H1 (cell line): ENCODE measurements at places on chromosomes 5 and 9.

DNA sequence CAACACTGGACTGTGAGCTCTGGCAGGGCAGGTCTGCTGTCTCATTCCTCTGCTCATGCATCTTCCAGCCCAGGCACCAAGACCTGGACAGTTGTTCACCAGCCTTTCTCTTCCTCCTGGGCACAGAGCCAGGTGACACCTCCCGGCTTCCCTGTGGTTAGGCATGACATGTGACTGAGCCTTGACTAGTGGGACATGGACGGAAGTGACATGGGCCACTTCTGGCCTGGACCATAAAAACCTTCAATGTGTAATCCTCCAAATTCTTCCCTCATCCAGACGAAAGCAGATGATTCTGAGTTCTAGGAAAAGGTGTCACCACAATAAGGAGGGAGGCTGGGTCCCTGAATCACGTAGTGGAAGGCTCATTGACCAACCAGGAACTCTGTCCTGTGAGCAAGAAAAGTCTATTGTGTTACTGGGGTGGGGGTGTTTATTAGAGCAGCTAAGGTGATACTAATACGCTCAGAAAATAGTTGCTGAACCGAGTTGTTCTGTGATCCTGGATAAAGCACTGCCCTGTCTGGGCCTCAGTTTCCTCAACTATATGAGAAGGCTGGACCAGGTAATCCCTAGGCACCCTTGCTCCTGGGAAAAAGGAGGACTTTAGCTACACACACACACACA lies 26.6 kb upstream of the CRB2 start:
- DNase-seq: no peak

DNA sequence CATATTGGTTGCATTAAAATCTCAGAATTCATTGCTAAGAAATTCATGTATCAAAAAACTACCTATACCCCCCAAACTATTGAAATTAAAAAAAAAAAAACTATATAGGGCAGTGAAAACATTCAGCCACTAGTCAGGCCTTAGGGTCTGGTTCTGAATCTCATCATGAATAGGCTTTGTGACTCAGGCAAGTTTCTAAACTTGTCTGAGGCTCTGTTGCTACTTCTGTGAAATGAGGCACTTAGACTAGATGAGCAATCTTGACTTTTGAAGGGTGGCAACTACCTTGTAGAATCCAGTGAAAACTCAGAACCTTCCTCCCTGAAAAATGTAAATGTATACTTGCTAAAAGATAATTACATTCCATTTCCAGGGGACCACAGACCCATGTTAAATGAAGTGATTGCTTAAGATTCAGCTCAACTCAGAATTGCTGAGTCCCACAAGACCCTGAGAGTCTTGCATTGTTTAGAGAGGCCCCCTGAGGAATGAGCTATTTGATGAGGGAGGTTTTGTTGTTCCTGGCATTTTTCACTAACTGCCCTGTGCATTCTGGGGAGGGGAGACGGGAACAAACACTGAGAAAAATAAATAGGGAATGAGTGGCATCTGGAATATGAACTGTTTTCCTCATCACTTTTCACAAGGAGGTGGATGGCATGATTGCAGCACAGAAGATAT lies 29.5 kb downstream of the RAI14 start:
- DNase-seq: no peak

GRCh38 chr9:33404788-33405362 lies 2.5 kb upstream of the AQP7 start:
- DNase-seq: no peak

- no peak for DNase-seq
Measured at GRCh38 chr9:113738893-113739604, 137.1 kb upstream of the ZNF618 start.

GRCh38 chr9:98775831-98776441 lies 20.4 kb downstream of the ANKS6 start:
- no peak for DNase-seq

DNA sequence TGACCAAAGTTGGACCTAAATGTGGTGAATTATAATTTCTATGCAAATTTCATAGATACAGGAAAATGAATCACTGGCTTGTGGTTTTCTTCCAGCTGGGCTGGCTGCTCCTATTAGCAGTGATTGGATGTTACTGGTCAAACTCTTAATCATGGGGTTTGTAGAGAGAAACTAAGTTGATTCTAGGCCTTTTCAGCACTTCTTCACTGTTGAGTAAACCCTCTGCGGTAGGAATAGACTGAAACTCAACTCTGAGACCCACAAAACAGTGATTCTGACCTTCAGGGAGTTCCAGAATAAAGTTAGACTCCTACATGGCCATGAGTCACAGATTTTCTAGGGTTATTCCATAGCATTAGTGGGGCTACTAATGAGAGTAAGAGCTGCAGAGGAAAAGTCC lies 47.9 kb upstream of the FKTN start:
- no peak for DNase-seq

GRCh38 chr9:71859939-71860338 lies 51.1 kb downstream of the ABHD17B start:
- no peak for DNase-seq

DNA sequence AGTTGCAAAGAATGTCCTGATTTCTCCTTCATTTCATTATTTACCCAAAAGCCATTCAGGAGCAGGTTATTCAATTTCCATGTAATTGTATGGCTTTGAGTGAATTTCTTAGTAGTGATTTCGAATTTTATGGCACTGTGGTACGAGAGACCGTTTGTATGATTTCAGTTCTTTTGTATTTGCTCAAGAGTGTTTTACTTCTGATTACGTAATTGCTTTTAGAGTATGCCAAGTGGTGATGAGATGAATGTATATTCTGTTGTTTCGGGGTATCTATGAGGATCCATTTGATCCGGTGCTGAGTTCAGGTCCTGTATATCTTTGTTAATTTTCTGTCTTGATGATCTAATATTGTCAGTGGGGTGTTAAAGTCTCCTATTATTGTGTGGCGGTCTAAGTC lies 41.2 kb downstream of the INSL6 start:
- DNase-seq: no peak

GRCh38 chr5:88687373-88687911 lies 195.5 kb downstream of the MEF2C start:
- DNase-seq: no peak

DNA sequence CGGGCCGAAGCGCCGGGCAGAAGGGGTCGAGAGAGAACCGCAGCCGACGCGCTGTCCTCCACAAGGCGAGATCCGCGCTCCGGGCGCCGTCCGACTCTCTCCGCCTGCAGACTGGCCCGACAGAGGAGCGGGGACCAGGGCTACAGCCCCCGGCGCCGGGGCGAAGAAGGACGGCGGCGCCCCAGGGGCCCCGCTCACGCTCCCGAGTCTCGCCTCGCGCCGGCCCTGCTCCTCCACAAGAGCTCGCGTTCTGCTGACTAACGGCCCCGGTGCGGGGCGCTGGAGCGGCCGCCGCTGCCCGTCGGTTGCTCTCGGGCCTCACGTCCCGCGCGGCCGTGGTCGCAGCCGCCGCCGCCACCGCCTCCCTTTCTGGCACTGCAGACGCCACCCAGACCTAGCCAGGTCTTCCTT lies 338 bp downstream of the ABHD17B start:
- no peak for DNase-seq

GRCh38 chr9:69590266-69590665 lies 81.9 kb downstream of the APBA1 start:
- no peak for DNase-seq

- DNase-seq: no peak
Measured at GRCh38 chr5:82812575-82812974, 264.6 kb downstream of the TMEM167A start.

DNA sequence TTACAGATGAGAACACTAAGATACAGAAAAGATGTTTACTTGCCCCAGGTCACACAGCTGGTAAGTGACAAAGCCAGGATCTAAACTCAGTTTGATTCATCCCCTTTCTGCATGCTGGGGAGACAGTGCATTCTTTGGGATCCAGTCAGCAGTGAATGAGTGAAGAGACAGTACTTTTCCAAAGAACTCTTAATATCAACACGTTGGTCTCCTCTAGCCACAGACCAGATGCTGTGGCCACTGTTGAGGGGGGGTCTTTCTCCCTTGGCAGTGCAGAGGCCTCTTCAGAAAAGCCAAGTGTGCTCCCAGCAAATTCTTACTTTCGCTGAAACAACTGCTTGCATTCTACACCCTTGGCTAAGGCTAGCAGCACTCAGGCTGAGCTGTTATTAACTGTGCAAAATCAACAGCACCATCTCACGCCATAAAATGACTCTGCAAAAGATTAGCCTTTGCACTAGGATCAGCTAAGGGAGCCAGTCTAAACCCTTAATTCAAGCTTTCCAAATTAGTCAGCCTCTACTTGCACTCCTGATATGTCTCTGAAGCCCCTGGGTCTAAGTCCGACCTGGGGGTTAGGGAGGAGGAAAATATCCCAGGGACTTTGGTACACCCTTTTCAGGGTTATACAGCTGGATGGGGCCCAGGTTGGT lies 4.8 kb upstream of the TMEM171 start:
- no peak for DNase-seq

DNA sequence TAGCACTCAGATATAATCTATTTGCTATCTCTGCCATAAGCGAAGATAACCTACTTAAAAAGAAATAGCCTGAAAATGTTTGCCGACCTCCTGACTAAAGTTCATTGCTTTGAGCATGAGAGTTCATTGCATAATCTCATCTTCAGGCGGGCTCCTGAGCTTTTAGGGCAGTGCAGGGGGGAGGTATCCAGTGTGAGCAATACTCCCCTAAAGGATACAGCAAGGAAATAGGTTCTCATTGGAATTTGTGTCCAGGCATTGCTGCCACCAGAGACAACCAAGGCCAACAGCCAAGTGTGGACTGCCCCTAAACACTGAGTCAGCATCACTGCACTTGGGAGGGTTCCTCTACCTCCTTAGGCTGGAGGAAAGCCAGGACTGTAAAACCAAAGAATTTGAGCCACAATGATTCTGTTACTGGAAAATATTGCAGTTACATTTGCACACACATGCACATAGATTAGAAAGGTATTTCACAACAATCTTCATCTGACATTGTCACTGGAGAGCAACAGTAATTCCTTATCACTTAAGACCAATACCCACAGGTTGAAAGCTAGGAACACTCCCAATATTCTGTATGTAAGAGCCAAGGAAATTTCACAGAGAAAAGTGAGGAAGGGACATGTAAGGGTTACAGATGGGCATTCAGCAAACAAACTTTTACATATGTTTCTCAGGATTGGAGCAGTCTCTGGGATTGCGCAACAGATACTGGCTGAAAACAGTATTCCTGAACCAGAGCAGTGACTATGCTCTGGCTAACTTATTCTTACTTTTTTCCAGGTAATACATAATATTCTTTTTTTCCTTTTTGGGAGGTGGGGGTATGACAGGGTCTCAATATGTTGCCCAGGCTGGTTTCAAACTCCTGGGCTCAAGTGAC lies 98.6 kb upstream of the TLE1 start:
- no peak for DNase-seq

DNA sequence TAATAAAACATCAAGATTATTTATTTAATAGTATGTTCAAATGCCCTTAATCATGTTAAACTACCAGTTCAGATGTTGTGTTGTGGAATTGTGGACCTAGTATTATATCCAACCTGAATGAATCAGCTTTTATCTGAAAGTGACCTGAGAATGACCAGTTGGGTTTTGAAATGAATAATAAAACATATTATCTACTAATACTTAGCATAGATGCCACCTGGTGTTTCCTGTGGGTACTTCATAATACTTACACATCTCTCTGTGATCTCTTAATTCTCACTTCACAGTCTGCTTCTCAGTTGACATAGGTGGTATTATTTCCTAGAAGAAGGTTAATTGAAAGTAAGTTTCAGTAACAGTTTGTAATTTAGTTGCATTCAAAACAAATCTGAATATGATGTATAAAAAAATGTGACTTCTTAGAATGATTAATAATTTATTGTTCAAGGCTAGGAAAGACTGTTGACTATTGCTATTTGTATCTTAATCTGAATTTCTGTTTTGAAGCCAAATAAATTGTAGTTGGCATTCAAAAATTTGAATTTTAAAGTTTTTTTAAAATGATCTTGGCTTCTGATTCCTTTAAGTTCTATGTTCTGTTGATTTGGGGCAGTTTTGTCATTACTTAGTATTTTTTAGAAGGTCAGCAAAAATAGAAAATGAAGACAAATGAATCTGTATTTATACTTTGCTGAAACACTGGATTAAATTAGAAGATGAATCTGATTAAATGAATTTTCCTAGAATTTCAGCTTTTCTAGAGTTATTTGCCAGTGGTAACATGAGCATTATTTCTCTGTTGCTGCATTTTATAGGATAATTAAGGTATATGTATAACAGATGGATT lies 48.2 kb downstream of the KIF2A start:
- DNase-seq: no peak

DNA sequence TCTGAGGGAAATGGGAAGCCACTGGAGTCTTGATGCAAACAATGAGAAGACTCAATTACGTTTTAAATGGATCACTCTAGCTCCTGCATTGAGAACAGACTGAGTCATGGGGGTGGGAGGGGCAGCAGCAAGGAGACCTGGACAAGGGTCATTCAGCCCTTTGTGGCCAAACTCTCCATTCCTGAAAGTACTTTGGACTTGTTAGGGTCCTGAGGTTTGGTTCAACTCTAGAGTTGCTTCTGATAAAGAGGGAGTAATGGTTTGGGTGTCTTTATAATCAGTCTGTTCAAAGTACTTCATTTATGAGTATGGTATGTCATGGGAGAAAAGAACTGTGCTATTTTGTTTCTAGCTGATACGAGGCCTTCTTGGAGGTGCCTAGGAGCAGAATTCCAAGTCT lies 67.7 kb upstream of the SMIM32 start:
- no peak for DNase-seq

- DNase-seq: no peak
Measured at GRCh38 chr5:174721530-174722432, 2.6 kb upstream of the MSX2 start.

GRCh38 chr5:122704247-122705036 lies 70.4 kb upstream of the SNX2 start:
- DNase-seq: no peak

GRCh38 chr9:127878652-127879390 lies 1.3 kb upstream of the AK1 start:
- no peak for DNase-seq
